Small intestine (tissue), 16 donors: ENCODE measurements at places on chromosomes 16 and 17. TPM values are rescaled to one million over a fixed set of nuclear protein-coding genes. Genes with fewer than 3 reads are reported as not detected.

- no peak for DNase-seq
Measured at GRCh38 chr17:21445091-21445650, 69.0 kb downstream of the KCNJ12 start.

- no peak for DNase-seq
Measured at GRCh38 chr16:72921620-72922019, 126.3 kb downstream of the ZFHX3 start.

KRTAP4-6 gene
- polyA plus RNA-seq, result not detected

CCDC40 gene
- polyA plus RNA-seq, result 1.2 TPM

CCL23 gene
- polyA plus RNA-seq, result 1.9 TPM
